ENCODE measurements at places on chromosomes 7 and 10.
A peak's percentile ranks its signal among the peaks of the same experiment; 100 is the strongest.

- DNase-seq: no peak
Measured at GRCh38 chr10:126787201-126787600, 116.7 kb upstream of the C10orf90 start.

DNA sequence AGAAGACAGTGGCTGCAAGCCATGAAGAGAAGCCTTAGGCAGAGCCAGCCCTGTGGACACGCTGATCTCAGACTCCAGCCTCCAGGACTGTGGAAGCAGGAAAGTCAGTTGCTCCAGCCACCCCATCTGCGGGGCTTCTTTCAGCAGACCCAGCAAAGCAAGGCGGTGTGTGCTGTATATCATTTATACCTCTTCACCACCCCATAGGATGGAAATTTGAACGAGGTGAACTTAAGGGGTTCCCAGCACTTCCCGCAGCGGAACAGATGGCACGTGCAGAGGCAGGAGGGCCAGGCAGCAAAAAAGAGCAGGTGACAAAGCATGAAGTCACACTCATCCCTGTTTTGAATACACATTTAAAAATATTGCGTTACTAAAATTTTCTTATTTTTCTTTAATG is 159.4 kb downstream of the ADARB2 start:
- DNase-seq: no peak

GRCh38 chr7:141452911-141453310 is 98.3 kb upstream of the AGK start:
- no peak for DNase-seq

DNA sequence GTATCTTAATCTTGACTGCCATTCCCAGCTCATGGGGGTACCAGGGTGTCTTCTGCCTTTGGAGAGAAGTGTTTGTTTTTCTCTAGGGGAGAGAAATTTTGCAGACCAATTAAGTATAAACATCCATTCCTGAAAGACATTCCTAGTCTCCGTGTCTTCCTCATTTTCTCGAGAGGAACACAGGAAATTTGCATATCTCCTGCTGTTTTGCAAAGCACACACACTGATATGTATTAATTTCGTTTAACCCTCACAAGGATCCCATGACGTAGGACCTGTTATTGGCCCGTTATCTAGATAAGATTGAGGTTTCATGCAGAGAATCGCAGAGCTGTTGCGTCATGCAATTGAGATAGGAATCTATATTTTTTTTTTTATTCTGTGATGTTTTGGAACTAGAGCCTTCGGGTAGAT is 944 bp downstream of the RHBDD2 start:
- no peak for DNase-seq

DNA sequence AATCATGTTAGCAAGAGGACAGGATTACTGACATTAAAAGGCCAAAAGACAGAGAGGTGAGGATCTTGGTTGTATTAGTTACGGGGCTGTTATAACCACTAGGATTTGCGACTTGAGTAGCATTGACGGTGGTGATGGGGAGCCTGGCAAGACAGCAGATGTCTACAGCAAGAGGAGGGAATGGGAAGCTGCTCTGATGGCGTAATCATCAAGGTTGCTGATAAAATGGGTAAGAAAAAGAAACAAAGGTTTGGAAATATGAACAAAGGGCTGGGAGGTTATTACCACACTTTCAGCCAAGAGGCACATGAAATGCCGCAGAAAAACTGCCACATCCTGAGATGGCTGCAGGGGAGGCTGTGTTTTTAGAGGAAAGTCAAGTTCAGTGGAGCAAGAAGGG is 33.9 kb downstream of the TMEM229A start:
- DNase-seq: no peak

DNA sequence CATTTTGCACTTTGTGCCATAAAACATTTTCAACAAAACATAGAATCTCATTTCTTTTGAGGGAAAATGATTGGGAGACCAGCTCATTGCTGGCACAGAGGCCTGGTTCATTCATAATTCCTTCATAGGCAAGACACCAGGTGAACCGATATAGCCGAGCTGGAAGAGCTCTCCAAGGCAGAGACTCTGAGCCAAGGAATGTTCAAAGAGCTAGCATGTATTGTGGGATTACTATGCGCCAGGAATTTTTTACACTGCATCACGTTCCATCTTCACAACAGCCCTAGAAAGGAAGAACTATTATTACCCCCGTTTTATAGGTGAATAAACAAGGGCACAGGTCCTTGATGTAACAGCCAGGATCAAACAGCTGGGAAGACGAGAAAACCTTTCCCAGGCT is 2.1 kb upstream of the IL6 start:
- DNase-seq: no peak

GRCh38 chr10:28385748-28386502 is 83.1 kb upstream of the MPP7 start:
- DNase-seq: no peak

- no peak for DNase-seq
Measured at GRCh38 chr7:39228946-39229345, 251.2 kb downstream of the POU6F2 start.

DNA sequence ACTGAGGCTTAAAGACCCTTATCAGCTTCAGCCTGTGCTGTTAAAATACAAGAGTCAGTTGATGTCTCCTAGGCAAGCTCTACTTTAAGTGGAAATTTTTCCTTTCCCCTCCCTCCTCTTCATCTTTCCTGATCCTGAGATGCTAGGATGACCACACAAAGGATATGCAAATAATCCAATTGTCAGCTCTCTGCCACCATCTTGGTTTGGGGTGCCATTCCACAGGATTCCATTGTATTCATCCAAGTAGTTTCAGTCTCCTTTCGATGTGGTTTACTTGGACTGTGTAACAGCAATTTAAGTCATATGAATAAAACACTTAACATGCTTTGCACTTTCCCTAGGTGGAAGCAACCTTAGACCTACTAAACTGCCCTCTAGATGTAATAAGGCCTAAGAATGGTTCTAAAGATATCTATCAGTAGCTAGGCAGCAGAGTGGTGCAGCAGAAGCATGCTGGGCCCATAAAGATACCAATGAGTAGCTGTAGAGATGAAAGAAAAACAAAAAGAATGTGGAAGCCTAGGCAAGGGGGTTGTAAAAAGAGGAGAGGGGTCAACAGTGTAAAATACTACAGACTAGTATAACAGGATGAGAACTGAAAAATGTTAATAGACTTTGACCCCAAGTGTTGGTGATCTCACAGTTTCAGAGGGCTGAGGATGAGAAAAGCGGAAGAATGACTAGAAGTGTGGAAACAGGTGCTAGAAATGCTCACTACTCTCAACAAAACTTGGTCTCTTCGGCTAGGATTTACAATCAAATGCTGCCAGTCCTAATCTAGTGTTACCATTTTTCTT is 2.4 kb upstream of the CFAP69 start:
- DNase-seq: no peak

GRCh38 chr7:158587162-158588084 is at the start of gene PTPRN2:
PTPRN2 (minus strand) TSS chr7:158587823.
- peak; percentile 77 for DNase-seq

DNA sequence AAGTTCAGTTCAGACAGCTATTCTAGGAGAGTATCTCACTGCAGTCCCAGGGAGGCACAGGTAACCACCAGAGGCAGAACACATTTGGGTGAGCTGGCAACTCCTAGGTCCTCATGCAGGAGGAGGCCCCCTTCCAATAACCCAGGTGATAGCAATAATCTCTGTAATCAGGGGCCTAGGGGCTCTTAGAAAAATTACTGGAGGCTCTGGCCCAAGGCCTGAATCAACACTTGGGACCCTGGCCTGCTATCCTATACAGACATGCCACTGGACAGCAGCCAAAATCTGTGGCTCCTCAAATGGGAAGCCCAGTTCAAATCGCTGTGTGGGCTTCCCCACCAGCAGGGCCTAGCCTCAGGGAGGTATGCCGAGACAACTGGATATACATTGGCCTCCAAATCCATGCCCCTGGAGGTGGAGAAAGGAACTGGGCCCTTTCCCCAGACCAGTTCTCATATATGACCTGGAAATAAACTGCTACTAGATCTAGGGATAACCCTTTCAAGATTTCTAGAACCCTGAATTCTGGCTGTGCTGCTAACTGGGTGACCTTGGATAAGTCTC is 1.6 kb downstream of the AVPI1 start:
- no peak for DNase-seq

DNA sequence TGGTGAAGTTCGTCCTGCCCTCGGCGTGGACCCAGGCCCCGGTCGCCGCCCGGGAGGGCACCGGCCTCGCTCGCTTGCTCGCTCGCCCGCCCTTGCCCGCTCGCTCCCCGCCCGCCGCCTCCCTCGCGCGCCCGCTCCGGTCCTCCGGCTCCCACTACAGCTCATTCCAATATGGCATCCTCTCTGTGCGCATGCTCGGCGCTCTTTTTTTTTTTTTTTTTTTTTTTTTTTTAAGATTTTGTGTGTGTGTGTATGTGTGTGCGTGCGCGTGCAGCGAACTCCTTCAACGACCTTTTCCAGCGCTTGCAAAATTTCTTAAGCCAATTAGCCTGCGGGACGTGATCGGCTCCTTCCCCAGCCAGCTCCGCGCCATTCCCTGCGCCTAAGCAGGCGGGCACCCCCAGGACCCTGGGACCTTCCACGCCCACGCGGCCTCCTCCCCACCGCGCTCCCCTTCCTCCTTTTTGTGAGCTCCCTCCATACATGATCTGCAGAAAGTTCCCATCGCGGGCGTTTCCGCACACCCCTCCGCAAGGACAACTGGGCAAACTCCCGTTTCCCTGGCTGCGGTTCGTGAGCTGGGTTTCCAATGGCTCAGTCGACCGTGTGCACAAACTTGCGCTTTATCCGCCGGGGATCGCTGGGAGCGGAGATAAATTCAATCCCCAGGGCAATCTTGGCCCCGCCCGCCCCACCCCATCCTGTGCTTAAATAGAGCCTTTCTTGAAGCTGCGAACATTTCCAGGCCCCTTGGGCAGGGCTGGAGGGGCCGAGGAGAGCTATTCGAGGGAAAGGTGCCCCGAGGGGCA is at the start of gene SFMBT2:
Gene SFMBT2, minus strand, starts transcription at position 173 of the 809 bp plus-strand sequence. CDS start 29,136 bp downstream, outside the sequence.
- DNase-seq: no peak

DNA sequence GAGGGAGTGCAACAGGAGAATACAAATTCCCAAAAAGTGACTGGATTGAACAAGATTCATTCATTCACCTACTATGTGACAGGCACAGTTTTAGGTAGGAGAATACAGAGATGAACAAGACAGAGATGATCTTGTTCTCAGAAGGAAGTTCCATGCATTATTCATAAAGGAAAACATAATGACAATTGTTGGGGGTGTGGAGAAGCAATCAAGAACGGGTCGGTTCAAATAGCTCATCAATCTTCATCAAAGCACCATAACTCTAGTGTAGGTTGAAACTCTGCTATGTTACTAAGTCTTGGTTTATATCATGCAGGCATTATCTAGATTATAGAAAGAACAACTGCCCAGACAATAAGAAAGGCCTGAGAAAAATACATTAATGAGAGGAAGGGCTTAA is 243.7 kb downstream of the DGKI start:
- no peak for DNase-seq

DNA sequence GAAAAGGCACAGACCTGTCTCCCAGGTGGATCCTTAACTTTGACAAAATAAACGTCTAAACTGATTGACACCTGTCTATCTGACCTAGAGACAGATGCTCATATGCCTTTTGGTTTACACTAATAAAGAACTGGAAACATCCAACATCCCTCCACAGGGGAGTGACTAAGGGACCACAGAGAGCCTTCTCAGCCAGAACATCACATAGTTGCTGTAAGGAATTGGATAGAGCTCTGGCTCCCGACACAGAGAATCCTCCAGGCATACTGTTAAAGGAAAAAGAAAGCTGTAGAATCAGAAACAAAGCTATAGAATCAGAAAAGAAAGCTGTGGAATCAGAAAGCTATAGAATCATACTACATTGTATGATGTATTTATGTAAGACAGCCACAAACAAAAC is 258.8 kb downstream of the STK31 start:
- DNase-seq: no peak

GRCh38 chr10:125441151-125441550 is 241.8 kb downstream of the TEX36 start:
- no peak for DNase-seq

DNA sequence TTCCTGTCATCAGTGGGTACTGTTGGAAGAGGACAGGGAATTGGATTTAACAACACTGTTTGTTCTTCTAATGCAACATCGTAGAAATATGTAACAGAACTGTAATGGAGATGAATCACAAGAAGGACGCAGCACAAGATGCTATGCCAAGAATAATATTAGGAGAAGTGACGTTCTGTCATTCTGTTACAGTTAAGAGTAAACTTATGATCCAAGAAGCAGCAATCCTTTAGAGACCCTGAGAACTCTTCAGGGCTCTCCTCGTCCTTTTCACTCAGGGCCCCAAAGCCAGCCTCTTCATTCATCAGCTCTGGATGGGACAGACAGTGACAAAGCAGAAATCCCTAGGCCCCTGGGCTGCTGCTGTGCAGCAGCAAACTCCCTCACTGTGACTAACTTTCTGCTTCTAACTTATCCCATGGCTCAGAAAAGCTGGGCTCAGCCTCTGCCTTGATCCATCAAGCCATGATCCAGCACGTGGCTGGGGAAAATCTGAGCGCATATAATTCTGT is 8.7 kb upstream of the IL6 start:
- no peak for DNase-seq

DNA sequence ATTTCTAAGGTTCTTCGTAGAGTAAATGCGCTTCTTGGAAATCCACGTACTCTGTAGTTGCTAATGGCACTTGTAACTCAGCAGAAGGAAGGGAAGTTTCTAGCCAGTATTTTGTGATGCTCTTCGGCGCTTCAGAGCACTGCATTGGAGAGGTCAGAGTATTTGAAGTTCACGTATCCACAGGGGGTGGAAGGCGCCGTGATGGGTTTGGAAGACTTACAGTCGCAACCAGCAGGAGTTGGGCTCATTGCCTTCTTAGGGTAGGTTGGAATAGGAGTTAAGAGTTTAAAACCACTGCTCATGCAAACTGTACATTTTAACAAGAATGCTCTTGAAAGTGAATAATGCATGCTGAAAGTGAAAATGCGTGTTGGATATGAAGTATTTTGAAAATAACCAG is 49.1 kb downstream of the SHH start:
- DNase-seq: no peak

- no peak for DNase-seq
Measured at GRCh38 chr10:107880185-107880584, 715.7 kb upstream of the SORCS1 start.

- no peak for DNase-seq
Measured at GRCh38 chr7:13282377-13282980, 595.0 kb downstream of the ARL4A start.
